ENCODE measurements at places on chromosomes 5 and 9.

DNA sequence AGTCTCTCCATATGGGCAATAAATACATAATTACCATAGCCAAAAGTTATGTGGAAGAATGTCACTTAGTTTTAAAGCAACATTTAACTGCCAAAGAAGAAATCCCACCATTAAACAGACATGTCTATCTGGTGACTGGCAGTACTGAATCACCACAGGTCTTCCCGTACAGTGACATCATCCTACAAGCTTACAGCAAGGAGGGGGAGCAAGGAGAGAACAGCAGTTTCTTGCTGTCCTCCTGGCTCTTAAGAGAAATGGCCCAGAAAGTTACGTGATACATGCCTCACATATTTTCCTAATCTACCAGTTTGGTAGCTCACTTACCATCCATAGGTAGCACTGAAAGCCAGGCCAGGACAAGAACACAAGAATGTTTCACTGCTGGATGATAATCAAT, 671.0 kb downstream of the DMRTA1 start:
- DNase-seq = peak; percentile 40

DNA sequence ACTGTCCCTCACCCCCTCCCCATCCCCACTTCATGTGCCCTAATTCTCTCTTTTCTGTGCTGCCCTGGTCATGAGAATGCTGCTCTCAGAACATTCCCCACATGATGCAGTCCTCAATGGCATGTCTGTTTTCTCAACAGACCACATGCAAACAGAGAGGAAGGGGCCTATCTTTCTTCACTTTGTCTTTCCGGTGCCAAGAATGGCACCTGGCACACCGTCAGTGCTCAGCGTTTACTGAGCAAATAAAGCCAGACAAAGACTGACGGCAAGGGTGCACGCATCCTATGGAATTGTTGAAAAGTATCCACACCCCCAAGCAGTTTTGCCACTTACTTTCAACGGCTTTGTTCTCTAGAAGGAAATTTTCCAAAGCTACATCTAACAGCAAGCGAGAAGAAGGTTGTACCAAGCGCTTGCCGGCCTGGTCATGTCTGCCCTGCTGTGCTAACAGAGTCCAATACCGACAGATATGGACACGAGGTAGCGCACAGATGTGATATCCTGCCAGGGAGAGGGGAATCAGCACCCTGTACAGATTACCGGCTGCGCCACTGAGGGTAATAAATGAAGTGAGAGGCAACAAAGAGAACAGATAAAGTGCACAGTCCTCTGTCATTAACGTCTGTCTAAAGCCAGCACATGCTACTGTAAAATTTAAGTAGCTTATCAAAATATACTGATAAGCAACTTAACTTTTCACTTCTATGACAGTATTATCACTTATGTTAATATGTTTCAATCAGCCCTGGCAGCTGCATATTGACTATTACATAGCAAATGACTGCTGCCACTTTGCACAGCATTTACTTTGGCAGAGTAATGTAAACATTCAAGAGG, 251.7 kb downstream of the DENND1A start:
- DNase-seq = no peak

DNA sequence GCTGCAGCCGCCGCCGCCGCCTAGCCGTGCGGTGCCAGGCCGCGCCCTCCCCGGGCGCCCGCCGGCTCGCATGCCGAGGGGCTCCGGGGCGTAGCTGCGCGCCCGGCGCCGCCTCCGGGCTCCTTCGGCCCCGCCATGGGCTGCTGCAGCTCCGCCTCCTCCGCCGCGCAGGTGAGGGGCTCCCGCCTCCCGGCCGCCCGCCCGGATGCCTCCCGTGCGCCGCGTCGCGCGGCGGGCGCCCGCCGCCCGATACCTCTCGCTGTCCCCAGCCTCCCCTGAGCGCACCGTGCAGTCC, 230 bp downstream of the SLC44A1 start:
- no peak for DNase-seq

- no peak for DNase-seq
These were observed 37.7 kb downstream of the NR4A3 start for GRCh38 chr9:99859243-99859980.

DNA sequence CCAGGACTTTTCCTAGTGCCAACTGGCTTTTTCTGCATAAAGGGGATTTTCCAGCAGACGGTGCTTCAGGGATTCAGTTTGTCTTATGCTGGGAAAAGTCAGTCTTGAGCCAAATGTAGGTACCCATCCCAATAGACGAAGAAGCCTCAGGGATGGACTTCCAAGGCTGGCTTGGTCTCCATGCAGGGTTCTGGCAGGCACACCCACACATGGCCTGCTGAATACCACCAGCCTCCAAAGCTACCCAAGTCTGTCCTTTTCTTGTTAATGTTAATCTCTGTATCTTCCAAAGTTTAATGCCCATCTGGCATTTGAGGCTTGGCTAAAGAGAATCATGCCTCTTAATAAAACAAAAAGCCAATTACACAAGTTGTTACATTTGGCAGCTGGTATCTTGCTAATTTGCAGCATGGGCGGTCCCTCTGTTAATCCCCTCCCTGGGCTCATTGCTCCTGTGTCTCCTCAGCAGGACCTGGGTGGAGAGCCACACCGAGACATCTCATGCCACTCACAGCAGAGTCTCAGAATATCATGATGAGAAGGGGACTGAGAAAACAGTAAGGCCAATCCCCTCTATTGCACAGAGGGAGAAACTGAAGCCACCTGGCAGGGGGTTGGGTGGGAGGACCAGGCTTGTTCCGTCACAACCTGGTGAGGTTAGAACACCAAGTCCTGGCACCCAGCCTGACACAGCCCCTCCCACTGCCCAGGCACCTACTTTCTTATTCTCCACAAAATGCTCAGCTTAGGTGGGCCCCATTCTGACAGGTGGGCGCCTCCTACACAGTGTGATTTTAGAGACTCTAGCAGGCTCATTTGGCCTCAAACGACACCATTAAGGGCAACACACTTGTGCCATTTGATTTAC, 243.2 kb downstream of the FSTL4 start:
- no peak for DNase-seq

- no peak for DNase-seq
These were observed 216.5 kb upstream of the RAI14 start for GRCh38 chr5:34439601-34440000.

GRCh38 chr5:84383296-84383815, 1.3 kb downstream of the EDIL3 start:
- no peak for DNase-seq

DNA sequence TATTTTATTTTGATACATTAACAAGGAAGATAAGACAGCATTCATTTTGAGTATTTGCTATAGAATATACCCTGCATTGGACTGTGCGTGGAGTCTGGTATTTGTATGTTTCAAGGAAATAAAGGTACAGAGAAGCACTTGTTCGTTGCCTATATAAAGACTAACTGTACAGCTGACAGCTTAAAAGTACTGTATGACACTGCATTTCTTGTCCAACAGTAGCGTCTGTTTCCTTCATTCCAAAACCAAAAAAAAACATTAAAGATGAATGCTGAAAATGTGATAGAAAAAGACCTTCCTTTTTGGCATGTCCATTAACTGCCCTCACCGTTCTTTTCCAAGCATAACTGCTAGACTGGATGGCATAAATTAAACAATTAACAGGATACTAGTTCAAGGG, 15.3 kb downstream of the TNFAIP8 start:
- DNase-seq = no peak

- no peak for DNase-seq
These were observed 18.3 kb downstream of the AKNA start for GRCh38 chr9:114369216-114370130.

Data from HFFc6 (cell line).